ENCODE measurements at places on chromosomes 5 and 9.
A peak's percentile ranks its signal among the peaks of the same experiment; 100 is the strongest.

GRCh38 chr5:90932052-90932699 is 373.6 kb downstream of the ADGRV1 start:
- DNase-seq: peak; percentile 75

GRCh38 chr5:157547941-157548512 is 27.5 kb downstream of the ADAM19 start:
- no peak for DNase-seq

DNA sequence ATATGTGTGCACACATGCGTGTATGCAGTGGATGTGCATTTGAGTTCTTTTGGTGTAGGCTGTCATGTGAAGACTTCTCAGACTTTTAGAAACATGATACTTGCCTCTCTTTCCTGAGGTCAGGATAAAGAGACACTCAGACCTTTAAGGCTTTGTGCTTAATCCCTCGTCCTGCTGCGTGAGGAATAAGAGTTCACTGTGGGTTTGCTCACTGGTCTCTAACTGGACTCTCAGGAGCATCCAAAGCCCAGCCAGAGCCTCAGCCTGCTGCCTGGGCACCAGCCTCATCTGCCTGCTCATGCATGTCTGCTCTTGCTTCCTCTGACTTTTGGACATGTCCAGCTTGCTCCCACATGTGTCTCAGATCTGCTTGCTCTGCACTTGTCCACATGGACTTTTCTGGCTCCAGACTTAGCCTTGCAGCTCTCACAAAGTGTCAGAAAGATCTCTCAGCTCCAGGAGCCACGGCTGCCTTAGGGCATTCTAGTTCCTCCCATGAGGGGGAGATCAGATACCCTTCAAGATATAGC is 65.1 kb upstream of the ZNF366 start:
- no peak for DNase-seq

GRCh38 chr9:111726949-111727348 is 65.5 kb downstream of the GNG10 start:
- DNase-seq: no peak

GRCh38 chr5:102830241-102830640 is 75.1 kb downstream of the PAM start:
- DNase-seq: no peak

DNA sequence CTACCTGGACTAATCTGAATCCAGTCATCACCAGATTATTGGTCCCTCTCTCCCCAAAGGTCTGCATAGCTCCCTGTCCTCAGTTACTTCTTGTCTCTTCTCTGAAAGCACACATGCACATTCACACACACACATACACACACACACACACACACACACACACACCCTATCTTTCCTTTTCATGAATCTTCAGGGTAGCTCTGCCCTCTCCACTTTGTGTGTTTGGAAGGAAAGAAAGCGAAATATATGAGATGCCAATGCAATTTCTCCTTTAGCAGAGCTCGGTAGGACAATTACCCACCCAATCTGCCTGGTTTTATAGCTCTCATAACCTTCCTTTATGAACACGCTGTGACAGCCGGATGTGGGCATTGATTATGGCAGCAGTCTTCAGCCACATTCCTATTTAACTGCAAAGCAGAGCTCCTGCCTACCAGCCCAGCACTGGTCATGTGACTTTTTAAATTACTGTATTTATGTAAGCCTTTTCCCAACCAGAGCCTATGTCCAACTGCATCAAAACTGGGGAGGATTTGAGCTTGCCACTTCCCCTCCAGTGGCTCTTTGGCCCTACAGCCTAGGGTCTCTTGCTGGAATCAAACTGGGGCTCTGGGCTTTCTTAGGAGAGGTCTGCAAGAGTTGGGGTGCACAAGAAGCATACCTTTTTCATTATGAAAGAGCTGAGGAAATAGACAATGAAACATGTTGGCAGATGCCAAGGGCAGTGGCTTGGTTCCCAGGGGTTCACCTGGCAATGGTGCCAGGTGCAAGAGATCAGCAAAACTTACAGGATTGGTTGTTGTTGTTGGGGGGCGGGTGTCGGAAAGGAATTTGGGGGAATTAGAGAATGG is 20.8 kb upstream of the MATR3 start:
- DNase-seq: peak; percentile 66

GRCh38 chr9:105128908-105129600 is 115.4 kb upstream of the SLC44A1 start:
- no peak for DNase-seq

GRCh38 chr9:70085241-70085640 is 41.6 kb downstream of the MAMDC2 start:
- peak; percentile 31 for DNase-seq

GRCh38 chr5:153888781-153889180 is 149.9 kb downstream of the FAM114A2 start:
- DNase-seq: no peak

DNA sequence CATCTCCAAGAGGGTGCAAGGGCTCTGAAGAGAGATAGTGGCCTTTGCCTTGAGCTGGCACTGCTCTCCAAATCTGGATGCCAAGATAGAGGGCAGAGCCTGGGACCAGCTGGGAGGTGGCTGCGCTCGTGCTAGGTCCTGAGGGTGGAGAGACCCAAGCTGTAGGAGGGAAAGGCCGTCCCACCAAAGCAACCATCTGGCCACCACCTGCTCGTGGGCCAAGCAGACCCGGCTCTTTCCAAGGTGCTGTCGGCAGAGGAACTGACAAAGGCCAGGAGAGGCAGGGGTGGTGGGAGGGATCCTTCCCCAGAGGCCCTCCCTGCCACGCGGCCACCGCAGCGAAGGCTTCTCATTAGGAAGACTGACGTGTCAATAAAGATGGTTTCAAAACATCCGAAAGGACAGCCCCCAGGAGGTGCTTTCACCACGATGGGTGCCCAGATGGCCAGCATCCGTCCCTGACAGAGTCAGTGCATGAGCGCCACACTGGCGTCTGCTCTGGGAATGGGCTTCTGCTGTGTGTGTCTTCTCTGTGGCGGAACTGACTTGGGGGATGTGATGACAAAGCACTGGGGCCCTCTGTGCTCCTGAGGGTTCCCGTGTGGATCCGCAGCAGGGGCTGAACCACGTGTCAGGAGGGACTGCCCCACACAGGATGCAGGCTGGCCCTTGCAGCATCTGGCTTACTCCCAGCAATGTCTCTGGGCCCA is 213.5 kb downstream of the FANCC start:
- no peak for DNase-seq

DNA sequence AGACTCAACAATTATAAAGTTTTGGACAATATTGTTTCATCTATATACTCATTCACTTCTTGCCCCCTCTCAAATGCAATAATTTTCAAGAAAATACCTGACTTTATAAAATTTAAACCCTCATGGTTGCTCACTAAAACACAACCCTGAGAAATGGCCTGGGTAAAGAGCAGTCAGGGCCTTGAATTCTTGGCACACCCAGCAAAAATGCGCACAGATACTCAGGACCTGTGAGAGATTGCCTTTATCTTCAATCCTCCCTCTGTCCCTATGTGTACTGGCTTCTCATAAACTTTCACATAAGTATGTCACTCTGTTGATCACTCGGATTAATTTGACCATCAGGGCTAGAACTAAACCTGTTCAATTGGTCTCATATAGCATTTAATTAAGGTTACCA is 12.8 kb upstream of the ACO1 start:
- DNase-seq: no peak

- DNase-seq: no peak
Measured at GRCh38 chr5:22787807-22788206, 65.3 kb downstream of the CDH12 start.

GRCh38 chr5:95641741-95642220 is 4.8 kb upstream of the RFESD start:
- no peak for DNase-seq

- DNase-seq: no peak
Measured at GRCh38 chr9:122342323-122343050, 28.3 kb upstream of the PTGS1 start.

DNA sequence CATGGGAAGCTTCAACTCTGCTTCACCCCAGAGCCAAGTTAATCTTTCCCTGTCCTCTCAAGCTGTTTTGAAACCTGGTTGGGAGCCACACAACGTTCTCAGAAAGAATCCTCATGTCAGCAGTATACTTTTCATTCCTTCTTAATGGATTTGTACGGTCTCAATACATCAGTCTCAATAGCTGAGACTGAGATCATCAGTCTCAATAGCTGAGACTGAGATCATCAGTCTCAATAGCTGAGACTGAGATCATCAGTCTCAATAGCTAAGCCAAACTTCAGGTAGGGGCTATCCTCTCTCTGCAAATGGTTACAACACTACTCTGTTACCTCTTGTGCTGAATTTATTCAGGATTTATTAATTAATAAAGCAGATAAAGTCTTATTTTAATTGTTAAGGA is 1317.4 kb upstream of the CDH9 start:
- no peak for DNase-seq

GRCh38 chr9:123257276-123257675 is 11.1 kb downstream of the STRBP start:
- DNase-seq: no peak

GRCh38 chr5:143345671-143346440 is 57.6 kb downstream of the NR3C1 start:
- no peak for DNase-seq

- DNase-seq: no peak
Measured at GRCh38 chr9:93049491-93049890, 9.0 kb upstream of the SUSD3 start.

DNA sequence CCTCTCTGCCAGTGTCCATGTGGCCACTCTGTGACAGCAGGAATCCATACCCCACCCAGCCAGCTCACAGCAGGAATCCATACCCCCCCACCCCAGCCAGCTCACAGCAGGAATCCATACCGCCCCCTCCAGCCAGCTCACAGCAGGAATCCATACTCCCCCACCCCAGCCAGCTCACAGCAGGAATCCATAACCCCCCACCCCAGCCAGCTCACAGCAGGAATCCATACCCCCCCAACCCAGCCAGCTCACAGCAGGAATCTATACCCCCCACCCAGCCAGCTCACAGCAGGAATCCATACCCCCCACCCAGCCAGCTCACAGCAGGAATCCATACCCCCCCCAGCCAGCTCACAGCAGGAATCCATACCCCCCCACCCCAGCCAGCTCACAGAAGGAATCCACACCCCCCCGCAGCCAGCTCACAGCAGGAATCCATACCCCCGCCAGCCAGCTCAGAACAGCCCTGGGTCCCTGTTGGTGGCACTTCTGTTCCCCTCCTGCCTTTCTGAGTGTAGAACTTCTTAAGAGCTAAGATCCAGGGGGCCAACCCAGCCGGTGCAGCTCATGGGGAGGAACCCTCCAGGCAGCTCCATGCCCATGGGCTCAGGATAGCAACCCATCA is 8.4 kb upstream of the RXRA start:
- no peak for DNase-seq

- no peak for DNase-seq
Measured at GRCh38 chr5:465591-466403, 22.8 kb downstream of the EXOC3 start.

GRCh38 chr5:7377761-7378160 is 18.2 kb upstream of the ADCY2 start:
- no peak for DNase-seq

DNA sequence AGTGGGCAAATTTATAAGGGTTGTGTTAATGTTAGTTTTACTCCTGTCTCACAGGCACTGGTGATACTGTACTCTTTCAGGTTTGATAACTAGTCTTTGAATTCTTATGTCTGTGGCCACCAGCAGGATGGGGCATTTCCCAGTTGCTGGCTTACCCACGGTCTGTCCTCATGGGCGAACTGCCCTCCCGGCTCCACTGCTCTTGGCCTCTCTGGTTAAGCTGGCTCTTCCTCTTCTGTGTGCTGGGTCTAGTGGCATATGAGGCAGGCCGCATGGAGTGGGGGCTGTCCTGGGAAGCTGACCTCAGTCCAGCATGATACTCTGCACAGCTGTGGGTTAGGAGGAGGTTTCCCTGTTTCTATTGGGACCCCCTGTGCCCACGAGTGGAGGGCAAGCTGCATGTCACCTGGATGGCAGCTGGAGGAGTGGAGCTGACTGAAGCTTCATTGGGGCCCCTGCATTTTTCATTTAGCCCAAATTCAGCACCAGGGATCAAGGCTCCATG is 19.5 kb downstream of the PHF2 start:
- no peak for DNase-seq

DNA sequence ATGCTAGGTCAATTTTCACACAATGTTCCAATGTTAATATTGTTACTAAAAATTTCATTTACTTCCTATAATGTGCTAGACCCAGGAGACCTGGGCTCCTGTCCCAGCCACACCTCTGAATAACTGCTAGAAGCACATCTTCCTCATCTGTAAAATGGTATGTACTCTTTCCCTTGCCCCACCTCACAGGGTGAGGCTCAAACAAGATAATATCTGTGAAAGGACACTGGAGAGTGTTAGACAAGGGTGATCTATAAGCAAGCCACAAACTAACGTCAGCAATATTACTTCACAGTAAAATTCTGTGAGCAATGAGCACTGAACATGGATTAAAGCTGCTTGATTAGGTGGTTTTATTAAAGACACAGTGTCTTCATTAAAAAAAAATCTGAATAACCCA is 186.4 kb downstream of the EPB41L4A start:
- DNase-seq: no peak

- DNase-seq: peak; percentile 31
Measured at GRCh38 chr5:123671042-123671441, 159.1 kb downstream of the CSNK1G3 start.

DNA sequence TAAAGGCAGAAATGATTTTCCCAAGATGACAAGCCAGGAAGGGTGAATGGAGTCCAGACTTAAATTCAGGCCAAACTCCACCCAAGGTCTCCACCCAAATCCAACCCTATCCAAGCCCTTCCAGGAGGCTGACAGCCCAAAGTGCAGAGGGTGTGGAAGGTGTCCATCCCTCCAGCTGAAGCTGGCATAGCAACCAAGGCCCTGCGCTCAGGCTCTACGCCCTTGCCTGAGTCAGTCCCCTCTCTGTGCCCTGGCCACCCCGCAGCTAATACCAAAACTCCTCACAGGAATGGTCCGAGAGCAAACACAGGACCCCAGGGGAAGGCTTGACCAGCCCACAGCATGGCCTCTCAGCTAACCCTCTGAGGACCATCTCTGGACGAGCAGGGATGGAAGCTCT is 2.1 kb downstream of the SEPTIN8 start:
- DNase-seq: no peak

DNA sequence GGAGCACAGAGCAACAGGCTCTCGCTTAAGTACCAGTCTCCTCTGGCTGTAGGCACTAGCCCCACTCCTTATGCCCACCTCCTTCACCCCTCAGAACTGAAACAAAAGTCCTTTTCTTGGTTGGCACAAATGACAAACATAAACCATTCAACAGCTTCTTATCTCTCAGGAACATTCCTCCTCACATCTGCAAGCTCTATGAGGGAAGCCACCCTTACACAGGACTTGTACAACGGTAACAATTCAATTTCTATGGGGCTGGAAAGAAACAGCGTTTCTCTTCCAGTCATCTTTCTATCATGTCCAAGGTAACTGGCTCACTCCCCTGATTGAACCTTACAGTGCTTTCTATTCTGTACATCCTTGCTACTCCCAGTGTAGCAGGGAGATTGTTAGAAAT is 74.1 kb downstream of the CSF2 start:
- no peak for DNase-seq

GRCh38 chr5:13378091-13378490 is 566.4 kb downstream of the DNAH5 start:
- DNase-seq: no peak

- no peak for DNase-seq
Measured at GRCh38 chr5:38379350-38379937, 121.1 kb downstream of the EGFLAM start.

- DNase-seq: no peak
Measured at GRCh38 chr9:98964911-98965336, 21.2 kb downstream of the COL15A1 start.

GRCh38 chr9:13322828-13323550 is 43.5 kb upstream of the MPDZ start:
- no peak for DNase-seq
